ENCODE measurements at places on chromosomes 5 and 9.

GRCh38 chr9:127826253-127826913 is 23.7 kb downstream of the FPGS start:
- no peak for DNase-seq

- peak; percentile 79 for DNase-seq
Observed at GRCh38 chr5:112551419-112552032, 132.4 kb upstream of the EPB41L4A start.

DNA sequence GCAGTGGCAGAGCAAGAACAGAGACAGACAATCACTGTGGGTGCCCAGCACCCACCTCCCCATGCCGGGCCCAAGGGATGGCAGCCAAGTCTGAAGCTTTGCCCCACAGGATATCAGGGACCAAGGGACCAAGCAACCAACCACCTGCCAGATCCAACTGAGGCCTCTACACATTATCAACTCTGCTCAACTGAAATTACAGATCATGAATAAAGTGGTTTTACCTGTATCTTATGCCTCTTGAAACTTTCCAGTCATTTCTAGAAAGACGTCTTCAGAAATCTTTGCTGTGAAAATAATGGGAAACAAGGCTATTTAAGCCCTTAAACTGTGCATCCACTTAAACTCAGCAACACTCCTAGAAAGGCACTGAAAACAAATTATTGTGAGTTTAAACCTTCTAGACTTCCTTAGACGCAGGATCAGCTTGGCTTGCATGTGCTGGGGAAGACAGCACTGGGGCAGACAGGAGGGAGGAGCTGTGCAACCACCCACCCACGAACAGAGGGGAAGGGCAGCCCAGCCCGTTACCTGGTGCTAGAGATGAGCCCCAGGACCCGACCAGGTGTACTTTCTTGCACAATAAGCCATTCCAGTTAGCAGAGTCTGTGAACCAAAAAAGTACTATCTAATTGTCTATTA is 80.0 kb downstream of the SEMA4D start:
- no peak for DNase-seq

- DNase-seq, result peak; percentile 25
Observed at GRCh38 chr9:111348821-111349271, 18.8 kb upstream of the OR2K2 start.

DNA sequence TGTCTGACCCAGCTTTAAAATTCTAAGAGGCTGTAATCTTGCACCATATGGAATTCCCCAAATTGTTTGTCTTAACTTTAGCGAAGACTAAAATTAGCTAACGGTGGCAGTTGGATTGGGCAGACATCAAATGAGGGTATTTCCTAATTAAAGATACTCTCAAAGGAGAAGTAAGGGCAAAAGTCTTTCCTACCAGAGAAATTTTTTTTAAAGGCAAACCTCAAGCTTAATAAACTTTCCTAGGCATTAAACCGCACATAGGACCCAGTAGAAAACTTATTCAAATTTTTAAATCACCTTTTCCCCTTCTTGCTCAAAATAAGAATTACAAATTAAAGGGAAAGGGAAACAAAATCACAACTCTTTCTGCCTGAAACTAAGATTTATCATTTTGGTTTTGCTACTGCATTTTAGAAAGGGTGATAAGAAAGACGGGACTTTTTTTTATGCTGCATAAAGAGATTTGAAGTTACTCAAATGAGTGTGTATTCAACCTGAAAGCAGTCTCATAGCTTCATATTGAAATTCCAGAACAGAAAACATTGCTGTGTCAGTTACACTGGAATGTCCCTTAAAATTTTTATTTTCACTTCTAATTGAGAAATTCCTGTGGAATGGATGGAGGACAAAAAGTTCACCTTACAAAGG is 189.1 kb upstream of the PTGER4 start:
- peak; percentile 12 for DNase-seq

GRCh38 chr5:107040907-107041306 is 629.8 kb downstream of the EFNA5 start:
- DNase-seq, result no peak

- no peak for DNase-seq
Observed at GRCh38 chr5:32475334-32476097, 31.0 kb upstream of the ZFR start.

DNA sequence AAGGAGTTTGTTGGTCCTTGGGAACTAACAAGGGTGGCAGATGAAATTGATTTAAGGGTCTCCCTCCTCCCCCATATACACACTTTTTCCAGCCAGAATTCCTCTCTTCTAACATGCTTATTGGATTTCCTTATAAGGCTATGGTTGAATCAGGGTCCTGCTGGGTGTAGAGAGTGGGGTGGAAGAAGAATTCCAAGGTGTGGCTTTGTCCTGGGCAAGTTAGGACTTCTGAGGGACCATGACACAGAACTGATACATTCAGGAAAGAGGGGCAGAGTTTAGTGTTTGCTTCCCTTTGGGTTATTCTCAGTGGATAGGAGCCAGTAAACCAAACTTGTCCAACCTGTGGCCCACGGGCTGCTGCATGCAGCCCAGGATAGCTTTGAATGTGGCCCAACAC is 116.5 kb downstream of the SNX18 start:
- DNase-seq, result no peak

- DNase-seq, result no peak
Observed at GRCh38 chr5:125746917-125747316, 676.3 kb upstream of the GRAMD2B start.

DNA sequence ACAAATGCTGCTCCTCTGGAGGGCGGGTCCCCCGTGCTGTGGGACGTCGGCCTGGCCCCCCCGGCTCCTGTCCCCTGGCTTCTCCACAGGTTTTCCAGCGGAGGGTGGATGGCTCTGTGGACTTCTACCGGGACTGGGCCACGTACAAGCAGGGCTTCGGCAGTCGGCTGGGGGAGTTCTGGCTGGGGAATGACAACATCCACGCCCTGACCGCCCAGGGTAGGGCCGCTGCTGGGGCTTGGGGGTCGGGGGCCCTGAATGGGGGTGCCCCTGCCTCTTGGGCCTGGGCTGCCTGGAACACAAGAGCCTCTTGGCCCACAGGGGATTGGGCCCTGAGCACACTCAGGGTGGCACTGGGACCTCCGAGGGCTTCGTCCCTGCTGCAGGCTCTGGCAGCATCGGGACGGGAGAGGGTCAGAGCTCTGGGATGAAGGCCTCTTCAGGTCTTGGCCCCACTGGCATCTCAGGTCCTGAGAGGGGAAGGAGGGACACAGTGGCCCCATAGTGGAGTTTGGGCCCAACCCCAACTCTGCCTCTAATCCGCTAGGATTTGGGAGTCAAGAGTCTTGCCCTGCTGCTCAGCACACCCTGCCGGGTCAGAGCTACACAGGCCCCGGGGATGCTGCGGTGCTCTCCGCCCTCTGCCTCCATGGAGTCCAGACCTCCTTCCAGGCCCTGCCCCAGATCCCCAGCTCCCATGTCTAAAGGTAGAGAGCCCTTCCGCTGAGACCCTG is 5.2 kb downstream of the FCN2 start:
- DNase-seq, result no peak

- DNase-seq, result no peak
Observed at GRCh38 chr5:54453046-54453445, 2.5 kb upstream of the HSPB3 start.

DNA sequence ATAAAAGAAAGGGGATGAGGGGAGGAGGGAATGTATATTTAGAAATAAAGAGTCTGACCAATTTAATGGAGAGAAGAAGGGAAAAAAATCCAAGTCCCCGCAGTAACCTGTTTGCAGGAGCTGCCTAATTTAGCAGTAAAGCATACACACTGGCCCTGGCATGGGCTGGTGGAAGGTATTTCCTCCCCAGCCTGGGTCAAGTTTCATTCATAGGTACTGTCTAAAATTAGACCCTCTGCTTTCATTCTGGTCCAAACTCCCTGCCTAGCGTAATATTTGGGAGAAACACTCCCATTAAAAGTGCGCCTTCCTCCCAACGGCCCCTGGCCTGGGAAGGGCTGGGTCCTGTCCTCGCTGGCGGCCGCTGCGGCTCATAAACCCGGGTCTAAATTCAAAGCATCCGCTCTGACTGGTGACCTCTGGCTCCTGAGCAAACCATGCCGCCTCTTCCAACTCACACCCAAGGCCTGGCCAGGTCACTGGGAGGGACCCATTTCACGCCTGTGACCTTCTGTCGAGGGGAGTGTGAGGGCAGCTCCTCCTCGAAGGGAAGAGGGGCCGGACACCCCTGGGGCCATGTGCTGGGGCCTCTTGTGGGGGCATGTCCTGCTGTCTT is 123.2 kb downstream of the FGF18 start:
- DNase-seq, result no peak

DNA sequence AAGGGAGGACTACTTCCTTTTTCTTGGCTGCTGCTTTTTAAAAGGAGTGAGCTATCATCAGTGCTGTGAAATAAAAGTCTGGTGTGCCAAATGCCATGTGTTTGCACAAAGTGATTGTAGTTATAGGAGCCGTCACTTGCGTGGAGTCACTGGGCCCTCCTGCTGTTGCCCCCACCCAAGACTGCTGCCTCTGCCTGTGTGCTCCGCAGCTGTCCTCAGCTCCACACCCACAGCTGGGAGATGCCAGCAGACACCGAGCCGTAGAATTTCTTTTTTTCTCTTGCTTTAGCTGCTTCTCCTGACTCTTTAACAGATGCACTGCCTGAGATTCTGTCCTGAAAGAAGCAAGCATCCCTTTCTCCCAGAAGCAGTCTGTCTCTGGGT is 9.8 kb upstream of the GLE1 start:
- DNase-seq, result no peak

- DNase-seq, result no peak
Observed at GRCh38 chr5:139592289-139592688, 31.1 kb downstream of the UBE2D2 start.

DNA sequence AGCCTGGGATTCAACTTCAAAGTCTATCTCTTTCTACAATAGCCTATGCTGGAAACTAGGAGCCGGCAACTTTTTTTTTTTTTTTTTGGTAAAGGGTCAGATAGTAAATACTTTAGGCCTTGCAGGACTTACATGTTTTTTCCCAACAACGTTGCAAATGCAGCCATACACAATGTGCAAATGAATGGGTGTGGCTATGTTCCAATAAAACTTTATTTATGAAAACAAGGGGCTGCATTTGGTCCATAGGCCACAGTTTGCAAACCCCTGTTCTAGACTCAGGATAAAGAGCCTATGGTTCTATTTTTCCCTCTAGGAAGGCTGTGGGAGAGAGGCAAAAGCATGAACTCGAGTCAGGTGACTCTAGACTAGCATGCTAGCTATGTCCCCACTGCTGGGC is 189.1 kb downstream of the GABBR2 start:
- DNase-seq, result no peak

DNA sequence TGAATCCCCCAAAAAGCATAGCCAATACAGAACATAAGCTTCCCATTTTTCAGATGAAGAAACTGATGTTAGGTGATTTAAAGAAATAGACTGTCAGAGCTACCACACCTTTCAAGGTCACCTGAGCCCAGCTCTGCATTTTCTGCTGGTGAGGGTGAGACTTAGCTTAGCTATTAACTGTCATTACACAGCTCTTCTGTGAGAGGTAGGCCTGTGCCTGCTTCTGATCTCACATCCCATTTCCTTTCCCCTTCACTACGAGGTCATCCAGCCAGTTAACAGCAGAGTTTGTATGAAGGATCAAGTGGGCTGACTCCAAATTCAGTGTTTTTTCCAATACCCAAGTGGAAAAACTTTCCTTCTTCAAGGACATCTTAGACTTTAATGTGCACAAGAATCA is 528.6 kb upstream of the CLINT1 start:
- no peak for DNase-seq

DNA sequence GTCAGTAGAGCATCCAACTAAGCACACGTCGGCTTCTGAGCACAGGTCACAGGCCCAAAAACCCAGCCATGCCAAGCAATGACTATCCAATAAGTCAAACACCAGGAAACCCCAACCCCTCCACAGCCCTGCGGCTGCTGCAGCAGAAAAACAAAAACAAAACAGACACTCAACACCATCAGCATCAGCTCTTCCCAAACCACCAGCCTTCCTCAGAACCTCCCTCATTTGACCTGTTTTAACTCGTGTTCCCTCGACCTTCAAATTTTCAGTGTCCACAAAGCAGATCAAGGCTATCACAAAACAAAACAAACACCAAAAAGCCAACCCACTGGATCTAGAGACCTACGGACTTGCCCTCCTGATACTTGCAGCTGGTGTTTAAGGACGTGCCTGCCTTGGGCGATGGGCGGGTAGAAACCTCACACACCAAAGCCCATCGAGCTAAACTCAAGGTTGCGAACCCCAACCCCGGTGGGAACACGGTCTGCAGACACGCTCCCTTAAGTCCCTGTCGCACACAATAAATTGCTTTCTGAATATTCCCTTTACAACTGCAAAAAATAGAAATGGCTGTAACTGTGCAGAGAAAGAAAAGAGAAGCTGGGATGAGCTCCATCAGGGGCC is 247.1 kb upstream of the ANKRD55 start:
- peak; percentile 25 for DNase-seq

- DNase-seq, result peak; percentile 41
Observed at GRCh38 chr5:67030289-67031056, 166.1 kb downstream of the CD180 start.

DNA sequence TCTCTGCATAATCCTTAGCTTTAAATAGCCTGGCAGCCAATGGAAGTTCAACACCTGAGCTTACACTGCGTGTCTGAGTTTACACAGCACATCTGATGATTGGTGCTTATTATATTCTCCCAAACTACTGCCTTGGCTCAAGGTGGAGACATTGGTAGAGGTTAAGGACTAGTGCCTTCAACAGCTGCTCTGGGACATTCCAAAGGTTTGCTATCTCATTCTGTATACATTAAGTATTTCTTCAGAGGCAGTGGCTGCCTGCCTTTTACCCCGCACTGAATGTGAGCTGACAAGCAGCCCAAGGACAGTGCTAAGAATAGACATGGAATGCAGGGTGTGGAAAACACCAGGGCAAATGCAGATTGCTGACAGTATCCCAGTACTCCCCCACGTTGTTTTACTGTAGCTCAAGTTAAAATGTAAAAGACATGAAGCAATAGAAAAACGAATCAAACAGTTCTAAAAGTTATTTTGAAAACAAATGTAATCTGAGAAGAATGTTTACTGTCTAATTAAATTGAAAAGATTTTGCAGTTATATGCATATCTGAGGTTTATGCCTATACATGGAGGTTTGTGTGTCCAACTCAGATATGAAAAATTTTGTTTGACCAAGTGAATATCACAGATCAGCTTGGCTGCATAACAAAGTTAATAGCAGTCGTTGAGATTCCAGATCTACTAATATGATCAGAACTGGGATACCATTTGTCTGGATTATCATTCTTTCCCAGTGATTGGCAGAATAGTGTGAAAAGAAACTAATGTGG is 1.8 kb downstream of the HSPB3 start:
- peak; percentile 81 for DNase-seq

DNA sequence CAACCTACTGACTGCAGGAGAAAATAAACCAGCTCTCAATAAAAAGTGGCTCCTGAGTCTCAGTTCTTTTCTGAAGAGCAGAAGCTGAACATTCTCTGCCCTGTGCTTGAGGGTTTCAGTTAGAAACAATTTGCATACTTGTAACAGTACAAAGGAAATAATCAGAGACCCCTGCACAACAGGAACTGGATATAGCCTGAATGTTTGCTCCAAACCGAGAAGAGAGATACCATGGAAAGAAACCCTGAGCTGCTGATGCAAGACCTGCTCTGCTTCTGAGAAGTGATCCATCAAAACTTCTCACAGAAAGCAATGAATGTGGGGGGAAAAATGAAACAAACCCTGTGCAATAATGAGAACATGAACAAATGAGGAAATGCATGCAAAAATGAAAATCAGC is 592.9 kb downstream of the SEMA5A start:
- DNase-seq, result no peak

- no peak for DNase-seq
Observed at GRCh38 chr9:81289622-81290021, 399.7 kb downstream of the TLE1 start.
